Activated T-cell treated with anti-CD3 and anti-CD28 coated beads, Interleukin-2, amount 50 U/mL, for 72 hours (primary cell): ENCODE measurements at places on chromosomes 13 and 19. TPM values are rescaled to one million over a fixed set of nuclear protein-coding genes. Genes with fewer than 3 reads are reported as not detected.

DNA sequence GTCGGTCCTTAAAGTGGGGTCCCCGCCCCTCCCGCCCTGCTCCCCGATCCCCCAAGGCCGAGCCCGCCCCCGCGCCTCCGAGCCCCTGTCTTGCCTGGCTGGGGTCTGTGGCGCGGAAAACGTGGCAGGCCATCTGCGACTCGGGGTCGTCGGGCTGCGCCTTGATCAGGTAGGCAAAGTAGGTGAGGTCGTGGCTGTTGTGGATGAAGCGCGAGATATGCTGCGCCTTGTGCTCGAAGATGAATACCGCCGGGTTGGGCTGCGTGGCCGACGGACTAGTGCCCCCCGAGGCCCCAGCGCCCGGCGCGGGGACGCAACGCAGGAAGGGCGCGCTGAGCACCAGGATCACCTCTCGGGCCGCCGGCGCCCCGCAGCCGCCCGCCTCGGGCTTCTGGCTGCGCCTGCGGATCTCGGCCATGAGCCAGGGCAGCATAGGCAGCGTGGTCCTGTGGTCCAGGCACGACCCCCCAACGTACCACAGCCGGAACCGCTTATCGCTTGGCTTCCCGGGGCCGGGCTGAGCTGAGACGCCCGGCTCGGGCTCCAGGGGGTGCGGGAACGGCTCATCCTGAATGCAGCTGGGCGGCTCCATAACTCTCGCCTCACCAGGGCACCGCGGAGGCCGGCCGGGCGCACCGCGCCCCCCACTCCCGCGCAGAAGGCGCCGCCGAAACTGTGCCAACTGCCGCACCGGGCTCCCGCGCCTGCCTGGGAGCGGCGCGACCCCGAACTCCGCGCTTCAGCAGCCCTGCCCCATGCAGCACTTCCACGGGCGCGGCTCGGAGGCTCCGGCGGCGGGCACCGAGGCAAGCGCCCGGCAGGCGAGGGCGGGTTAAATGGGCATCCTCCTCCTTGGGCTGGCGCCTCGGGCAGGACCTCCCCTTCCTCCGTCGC lies 546 bp downstream of the TBC1D4 start:
- H3K4me1 ChIP-seq = peaks cover 27% of the 10 kb centered on the region
- DNase-seq = peak; percentile 34
- peak overlapping the region; percentile 84 for H3K4me3 ChIP-seq
- no peak overlapping the region for H3K27ac ChIP-seq

GRCh38 chr19:15081911-15082310 lies at the start of gene OR1I1:
OR1I1 (plus strand) TSS chr19:15082211; CDS start chr19:15087066, 4,855 bp downstream.
- no peaks in the 10 kb centered on the region for H3K27me3 ChIP-seq
- no peaks in the 10 kb centered on the region for H3K36me3 ChIP-seq
- no peak within 1 kb of the TSS for H3K4me3 ChIP-seq
- H3K4me1 ChIP-seq = no peaks in the 10 kb centered on the region
- DNase-seq = no peak

- H3K27me3 ChIP-seq = no peaks in the 10 kb centered on the region
- peak overlapping the region; percentile 18 for H3K4me3 ChIP-seq
- DNase-seq = no peak
- no peak overlapping the region for H3K27ac ChIP-seq
- H3K4me1 ChIP-seq = peaks cover 15% of the 10 kb centered on the region
Observed at GRCh38 chr19:44258835-44259413, 762 bp upstream of the ZNF233 start.

DNA sequence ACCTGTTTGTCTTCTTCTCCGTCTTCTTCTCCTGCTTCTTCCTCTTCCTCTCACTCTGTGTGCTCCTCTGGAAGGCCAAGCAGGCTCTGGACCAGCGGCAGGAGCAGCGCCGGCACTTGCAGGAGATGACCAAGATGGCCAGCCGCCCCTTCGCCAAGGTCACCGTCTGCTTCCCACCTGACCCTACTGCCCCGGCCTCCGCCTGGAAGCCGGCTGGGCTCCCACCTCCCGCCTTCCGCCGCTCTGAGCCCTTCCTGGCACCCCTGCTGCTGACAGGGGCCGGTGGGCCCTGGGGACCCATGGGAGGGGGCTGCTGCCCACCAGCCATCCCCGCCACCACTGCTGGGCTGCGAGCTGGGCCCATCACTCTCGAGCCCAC lies 13.9 kb downstream of the CNFN start:
- no peaks in the 10 kb centered on the region for H3K36me3 ChIP-seq
- no peaks in the 10 kb centered on the region for H3K27me3 ChIP-seq
- no peak overlapping the region for H3K27ac ChIP-seq
- DNase-seq = no peak
- H3K4me3 ChIP-seq = no peak overlapping the region

DNA sequence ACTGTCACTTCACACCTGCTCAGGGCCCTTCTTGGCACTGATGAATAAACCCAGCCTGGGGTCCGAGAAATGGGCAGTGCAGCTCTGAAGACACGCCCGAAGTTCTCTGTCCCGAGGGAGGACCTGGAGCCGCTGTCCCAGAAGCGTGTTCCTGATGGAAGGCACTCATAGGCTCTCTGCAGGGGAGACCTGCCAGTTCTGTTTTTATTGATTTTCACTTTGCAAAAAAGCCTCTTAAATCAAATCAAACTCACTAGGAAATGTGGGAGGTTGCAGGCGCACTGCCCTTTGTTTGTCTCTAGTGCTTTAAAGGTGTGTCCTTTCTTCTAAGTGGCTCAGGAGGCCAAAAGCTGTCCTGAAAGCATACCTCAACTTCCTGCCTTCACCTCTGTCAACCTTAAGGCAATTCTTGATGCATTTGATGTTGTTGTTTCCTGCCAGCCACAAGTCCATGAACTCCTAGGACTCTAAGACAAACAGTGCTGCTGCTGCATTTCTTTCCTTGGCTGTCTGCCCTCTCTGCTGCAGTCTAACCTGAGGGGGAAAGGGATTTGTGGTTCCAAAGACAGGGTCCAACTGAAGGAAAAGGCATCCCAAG lies 663.2 kb downstream of the UQCRFS1 start:
- no peak overlapping the region for H3K27ac ChIP-seq
- H3K4me1 ChIP-seq = peaks cover 10% of the 10 kb centered on the region
- H3K4me3 ChIP-seq = no peak overlapping the region
- H3K36me3 ChIP-seq = no peaks in the 10 kb centered on the region
- no peak for DNase-seq
- H3K27me3 ChIP-seq = no peaks in the 10 kb centered on the region

DNA sequence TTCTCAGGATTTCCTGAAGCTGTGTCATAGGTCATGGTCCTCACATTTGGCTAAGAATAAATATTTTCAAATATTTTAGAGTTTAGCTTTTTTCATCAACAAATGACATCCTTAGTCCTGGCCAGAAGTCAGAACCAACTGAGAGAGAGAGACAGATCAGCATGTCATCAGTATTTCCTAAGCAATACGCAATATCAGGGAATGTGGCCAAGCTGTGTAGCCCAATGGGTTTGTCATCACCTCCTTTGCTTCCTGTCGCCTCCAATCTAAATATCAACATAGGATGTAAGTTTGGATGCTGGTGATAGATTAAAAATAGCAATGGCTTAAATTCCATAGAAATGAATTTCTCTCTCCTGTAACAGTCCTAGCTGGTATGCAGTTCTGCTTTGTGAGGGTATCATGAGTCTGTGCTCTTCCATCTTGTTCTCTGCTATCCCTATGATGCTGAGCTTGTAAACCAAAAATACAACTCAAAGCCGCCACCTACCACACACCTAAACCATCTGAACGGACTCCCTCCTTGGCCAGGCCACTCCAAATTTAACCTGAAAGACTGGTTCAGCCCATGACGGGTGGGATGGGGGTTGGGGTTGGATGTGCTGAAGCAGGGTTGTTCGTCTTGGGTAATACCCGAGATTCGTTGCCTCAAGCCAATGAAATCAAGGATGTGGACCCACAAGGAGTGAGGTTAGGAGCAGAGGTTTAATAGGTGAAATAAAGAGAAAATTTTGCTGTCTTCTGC lies 10.0 kb upstream of the IGSF23 start:
- H3K27ac ChIP-seq = no peak overlapping the region
- no peak for DNase-seq
- H3K4me1 ChIP-seq = peaks cover 16% of the 10 kb centered on the region
- H3K4me3 ChIP-seq = no peak overlapping the region
- peaks cover 6% of the 10 kb centered on the region for H3K27me3 ChIP-seq
- H3K36me3 ChIP-seq = no peaks in the 10 kb centered on the region

- no peak overlapping the region for H3K4me3 ChIP-seq
- no peak overlapping the region for H3K27ac ChIP-seq
- no peaks in the 10 kb centered on the region for H3K4me1 ChIP-seq
- H3K36me3 ChIP-seq = no peaks in the 10 kb centered on the region
- no peaks in the 10 kb centered on the region for H3K27me3 ChIP-seq
Observed at GRCh38 chr13:75647126-75647784, 11.1 kb downstream of the LMO7 start.

DNA sequence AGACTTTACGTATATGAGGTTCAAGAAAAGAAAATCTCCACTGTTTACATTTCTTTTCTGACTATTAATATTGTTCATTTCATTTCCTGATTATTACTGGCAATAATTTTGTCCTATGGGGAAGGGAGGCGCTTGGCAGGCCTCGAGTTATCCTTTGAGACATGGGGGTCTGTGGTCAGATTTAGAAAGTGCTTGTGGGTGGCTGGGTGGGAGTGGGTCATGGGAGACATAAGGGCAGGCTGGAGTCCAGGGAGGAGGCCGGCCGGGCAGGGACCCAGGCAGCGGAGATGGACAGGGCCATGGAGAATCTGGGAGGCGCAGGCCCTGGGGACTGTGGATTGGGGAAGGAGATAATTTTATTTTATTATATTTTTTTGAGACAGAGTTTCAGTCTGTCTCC lies 40.1 kb downstream of the LTBP4 start:
- DNase-seq = no peak
- no peaks in the 10 kb centered on the region for H3K36me3 ChIP-seq
- H3K27ac ChIP-seq = no peak overlapping the region
- H3K4me3 ChIP-seq = no peak overlapping the region

RNF17 gene
- total RNA-seq = not detected

ZNF568 gene
- total RNA-seq = 17.9 TPM

TMEM145 gene
- 1.6 TPM for total RNA-seq

ZNF223 gene
- 2.5 TPM for total RNA-seq

ATP8A2 gene
- 0.74 TPM for total RNA-seq

CEACAM19 gene
- total RNA-seq = 3.0 TPM

SLC10A2 gene
- total RNA-seq = not detected
